IMR-90 (cell line): ENCODE measurements at places on chromosomes 4 and X.

- peak; percentile 58 for DNase-seq
Observed at GRCh38 chr4:15706646-15707362, 3.9 kb downstream of the BST1 start.

DNA sequence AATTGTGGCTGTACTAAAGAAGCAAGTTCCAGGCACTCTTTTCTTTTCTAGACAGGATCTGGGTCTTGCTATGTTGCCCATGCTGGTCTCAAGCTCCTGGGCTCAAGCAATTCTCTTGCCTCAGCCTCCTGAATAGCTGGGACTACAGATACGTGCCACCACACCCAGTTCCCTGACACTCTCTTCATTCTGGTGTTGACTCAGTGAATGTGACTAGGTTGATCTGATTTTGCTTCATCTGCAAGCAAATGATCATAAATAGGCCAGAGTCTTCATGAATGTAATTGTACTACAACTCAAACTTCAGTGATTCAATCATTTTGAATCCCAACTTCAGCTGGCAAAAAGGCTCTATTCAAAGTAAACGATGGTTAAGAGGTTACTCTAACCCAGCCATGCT, 78.5 kb downstream of the APBB2 start:
- DNase-seq, result no peak

DNA sequence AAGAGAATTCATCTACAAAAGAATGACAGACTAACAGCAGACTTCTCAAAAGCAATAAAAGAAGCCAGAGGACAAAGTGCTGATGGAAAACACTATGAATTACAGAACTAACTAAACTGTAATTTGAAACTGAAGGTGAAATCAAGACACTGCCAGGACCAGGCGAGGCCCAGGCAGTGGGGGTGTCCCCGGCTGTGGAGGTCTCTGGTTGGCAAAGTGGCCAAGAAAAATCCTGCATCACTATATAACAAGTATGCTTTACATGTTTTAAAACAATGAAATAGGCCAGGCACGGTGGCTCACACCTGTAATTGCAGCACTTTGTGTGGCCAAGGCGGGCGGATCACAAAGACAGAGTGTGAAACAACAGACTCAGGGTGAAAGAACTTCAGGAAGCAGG, 32.9 kb downstream of the CHM start:
- no peak for DNase-seq

- no peak for DNase-seq
Observed at GRCh38 chr4:152482211-152482610, 53.7 kb downstream of the FBXW7 start.

DNA sequence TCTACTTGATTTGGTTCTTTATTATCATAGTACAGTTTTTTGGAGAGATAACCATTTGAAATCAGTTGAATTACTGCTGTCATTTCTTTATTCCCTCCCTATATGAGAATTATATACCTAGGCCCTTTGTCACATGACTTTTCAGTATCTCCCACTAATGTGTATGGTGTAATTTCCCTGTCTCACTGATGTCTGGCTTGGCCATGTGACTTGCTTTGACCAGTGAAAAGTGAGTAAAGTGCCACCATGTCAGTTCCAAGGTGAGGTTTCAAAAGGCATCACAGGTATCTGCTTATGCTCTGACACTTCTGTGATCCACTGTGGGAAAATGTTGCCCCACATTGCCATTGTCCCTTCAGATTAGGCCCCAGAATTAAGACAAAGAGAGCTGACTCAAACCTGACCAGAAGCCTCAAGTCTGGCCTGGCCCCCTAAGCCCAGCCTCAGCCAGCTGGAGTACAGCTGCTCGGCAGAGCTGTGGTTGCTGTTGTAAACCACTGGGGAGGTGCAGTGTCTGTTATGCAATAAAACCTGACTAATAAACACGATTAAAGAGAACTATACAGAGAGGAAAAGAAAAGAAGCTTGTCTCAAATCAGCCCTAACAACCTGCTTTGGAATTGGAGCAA, 27.5 kb downstream of the SETD7 start:
- peak; percentile 96 for DNase-seq

DNA sequence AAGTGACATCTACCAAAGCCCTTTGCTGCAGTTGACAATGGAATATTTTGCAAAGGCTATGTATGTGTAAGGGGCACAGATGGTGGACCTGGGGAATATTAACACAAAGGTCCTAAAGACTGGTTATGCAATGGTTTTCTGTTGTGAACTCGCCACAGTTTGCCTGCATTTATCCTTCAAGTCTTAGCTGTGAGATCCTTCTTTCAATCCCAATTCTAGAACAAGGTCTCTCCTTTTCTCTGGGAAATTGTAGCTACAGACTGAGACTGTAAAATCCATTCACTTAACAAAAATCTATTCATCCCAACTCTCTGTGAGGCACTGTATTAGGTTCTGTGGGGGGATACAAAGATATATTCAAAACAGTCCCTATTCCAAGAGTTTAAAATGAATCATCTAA, 250.4 kb downstream of the GPM6A start:
- no peak for DNase-seq

GRCh38 chrX:40323977-40324376, 226.2 kb upstream of the BCOR start:
- DNase-seq, result no peak

DNA sequence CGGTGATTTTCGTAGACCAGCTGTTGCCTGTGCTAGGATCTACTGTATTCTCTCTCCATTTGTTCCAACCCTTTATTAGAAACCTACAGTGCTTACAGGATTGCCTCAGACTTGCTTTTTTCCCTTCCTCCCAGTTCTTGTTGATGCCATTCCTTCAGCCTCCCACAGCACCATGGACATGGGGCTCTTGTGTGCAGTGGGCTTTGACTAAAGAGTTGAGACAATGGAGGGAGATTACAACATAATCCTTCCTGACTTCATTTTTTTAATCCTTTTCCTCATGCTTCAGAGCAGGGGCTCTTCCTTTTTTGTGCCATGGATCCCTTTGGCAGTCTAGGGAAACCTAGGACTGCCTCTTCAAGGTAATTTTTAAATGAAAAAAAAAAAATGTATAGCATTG, 92.1 kb downstream of the BMPR1B start:
- no peak for DNase-seq
